Ecto neural progenitor cell (in vitro differentiated cells): ENCODE measurements at places on chromosomes 7 and 10.
A peak's percentile ranks its signal among the peaks of the same experiment; 100 is the strongest.

GRCh38 chr7:19390795-19391194, 245.6 kb upstream of the FERD3L start:
- no peak for DNase-seq

GRCh38 chr10:48739170-48739569, 54.5 kb downstream of the WDFY4 start:
- DNase-seq, result no peak

GRCh38 chr10:116931806-116932205, 73.2 kb downstream of the SHTN1 start:
- no peak for DNase-seq

DNA sequence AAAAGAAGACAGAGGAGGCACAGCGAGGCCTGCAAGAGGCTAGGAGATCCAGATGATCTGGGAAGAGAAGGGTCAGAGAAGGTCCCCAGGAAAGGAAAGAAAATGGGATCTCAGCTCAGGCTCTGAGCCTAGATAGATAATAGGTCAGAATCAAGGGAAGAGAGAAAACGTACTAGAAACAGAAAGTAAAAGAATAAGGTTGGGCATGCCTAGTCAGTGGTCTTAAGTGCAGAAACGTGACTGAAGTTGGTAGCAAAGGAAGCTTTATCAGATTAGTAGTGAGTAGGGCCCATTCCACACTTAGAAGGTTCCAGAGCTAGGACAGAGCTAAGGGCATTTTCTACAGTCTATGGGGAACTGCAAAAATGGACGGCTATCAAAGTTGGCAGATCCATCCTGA, 84.8 kb upstream of the ASAH2 start:
- no peak for DNase-seq

DNA sequence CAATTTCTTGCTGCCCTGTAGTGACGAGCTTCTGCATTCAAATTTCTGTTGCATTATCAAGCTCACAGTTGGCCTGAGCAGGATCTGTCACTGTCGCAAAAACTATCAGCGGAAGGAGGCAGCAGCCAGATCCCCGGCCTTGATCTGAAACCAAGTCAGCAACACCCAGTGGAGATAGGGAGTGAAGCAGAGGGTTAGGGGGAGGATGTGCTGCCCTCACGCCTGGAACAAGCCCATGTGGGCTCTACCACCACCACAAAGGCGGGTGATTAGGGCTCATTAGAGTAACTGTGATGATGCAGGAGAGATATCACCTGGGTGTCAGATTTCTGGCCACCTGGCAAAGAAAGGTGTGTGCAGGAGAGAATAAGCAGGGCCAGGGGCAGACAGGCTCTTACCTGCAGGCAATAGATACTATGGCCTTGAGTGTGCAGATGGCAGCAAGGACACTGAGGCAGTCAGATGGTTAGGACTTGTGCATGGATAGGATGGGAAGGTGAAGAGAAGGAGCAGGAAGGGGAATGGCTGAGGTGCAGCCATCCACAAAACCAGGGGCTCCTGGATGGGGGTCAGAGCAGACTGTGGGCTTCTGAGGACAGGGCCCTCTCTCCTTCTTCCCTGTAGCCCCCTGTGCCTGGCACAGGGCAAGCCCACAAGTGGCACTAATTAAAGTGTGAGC, 417.3 kb downstream of the RPS24 start:
- no peak for DNase-seq

DNA sequence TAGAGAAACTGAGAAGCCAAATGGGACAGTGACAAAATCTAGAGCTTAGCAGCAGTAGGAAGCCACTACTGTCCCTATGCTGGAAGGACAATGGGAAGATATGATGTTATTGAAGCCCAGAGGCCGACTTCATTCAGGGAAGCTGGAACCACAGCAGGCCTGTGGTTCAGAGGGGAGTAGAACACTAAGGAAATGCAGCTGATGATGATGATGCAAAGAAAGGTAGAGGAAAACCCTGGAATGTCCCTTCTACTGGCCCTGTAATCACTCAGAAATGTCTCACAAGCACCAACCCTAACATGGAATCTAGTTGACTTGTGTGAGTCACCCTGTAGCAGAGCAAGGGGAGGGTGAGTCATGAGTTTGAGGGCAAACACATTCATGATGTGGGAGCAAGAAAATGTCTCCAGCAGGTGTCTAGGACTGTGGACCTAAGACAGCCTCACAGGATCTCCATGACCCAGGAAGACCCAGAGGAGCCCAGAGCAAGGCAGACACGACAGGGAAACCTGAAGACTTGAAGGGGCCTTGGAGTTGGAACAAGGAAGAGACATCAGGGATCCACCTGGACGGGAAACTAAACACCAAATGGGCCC, 37.0 kb upstream of the LRRC17 start:
- no peak for DNase-seq

DNA sequence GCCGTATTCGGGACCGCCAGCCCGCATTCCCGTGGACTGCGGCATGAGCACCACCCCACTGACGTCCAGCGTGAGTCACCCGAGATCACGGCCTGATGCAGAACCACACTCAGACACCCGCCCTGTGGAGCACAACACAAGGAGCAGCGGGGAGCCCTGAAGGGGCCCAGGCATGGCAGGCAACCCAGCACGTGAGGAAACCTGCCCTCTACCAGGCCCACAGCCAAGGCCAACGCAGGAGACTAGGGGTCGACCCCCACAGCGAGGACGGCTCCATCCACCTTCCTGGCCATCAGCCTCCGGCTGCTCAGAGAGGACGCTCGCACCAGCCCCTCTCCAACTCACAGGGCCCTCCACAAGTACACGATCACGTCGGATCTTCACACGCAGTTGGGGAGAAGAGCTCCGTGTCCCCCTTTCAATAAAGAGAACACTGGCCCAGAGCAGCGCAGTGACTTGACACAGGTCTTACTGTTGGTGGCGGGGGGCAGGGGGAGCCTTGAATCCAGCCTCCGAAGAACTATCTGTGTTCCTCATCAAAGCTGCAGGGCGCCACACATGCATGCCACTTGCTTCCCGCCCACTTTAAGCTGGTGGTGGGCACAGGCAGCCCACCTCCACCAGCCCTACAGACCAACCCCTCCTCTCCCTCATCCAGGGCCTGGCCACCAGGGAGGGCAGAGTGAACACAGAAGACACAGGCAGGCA, 22.0 kb downstream of the MAD1L1 start:
- DNase-seq, result no peak

DNA sequence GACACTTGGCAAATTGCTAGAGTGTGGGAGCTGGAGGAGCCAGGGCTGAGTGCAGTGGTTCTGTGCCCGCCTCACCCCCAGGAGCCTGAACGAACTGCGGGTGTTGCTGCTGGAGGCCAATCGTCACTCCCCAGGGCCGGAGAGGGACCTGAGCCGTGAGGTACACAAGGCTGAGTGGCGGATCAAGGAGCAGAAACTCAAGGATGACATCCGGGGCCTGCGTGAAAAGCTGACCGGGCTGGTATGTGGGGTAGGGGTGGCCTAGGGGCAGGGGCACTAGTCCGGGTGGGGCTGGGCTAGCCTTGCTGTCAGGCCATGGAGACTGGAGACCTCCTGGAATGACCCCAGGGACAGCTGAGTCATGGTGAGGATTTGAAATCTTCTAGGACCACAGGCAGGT, 56.7 kb upstream of the GTF2IRD1 start:
- DNase-seq, result no peak

DNA sequence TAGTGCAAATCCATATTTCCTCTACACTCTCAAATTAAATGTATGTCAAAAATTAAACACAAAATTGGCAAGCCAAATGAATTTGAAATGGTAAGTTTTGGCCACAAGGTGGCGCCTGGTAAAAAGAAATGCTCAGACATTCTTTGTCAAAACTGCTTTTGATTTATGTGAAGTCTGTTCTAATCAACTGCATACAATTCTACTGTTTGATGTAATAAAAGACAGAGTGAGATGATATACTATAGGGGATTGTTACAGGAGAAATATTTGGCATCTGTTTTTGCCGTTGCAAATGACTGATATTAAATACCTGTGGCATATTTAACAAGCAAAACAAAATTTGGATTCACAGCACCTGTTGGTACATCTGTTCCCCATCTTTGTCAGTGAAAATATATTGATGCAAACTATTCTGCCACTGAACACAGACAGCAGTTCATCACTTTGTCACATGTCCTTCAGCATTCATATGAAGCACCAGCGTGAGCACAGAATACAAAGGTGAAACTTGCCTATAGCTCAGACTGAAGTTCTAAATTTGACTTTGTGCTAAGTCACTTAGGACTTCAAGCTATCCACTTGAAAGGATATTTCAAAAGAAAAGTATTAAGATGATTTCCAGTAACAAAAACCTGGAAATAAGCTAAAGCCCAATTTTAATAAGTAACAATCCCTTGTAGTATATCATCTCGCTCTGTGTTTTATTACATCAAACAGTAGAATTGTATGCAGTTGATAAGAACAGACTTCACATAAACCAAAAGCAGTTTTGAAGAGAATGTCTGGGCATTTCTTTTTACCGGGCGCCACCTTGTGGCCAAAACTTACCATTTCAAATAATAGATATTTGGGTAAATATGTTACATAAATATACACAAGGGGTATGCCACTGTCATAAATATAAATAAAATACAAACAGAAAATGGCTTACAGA, 10.2 kb upstream of the CH25H start:
- no peak for DNase-seq

DNA sequence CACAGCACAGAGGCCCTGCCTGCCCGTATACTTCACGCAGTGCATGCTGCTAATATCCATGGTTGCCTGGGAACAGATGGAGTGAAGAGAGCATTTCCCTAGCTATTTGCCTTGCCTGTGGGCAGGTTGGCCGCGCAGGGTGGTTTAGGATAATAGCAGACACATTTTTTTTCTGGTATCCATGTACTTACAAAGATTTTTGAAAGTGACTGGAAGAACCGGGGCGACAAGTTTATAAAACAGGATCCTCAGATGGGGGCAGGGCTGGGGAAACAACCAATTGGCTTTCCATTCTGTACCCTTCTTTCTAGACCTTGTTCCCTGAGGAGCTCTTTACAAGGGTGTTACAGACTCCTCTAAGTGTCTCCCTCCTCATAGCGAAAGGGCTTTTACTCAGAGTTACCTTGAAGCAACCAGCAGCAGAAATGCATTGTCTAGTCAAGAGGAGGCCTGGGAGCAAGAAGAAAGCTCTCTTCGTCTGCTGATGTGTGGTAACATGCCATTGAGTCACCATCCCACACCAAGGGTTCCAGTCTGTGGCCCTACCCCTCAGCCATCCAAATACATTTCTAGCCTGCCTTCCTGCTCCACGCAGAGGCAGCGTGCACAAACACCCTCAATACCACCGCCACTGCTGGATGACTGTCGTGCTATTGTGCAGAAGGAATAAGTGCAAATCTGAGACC, 31.5 kb downstream of the MTURN start:
- DNase-seq, result no peak

DNA sequence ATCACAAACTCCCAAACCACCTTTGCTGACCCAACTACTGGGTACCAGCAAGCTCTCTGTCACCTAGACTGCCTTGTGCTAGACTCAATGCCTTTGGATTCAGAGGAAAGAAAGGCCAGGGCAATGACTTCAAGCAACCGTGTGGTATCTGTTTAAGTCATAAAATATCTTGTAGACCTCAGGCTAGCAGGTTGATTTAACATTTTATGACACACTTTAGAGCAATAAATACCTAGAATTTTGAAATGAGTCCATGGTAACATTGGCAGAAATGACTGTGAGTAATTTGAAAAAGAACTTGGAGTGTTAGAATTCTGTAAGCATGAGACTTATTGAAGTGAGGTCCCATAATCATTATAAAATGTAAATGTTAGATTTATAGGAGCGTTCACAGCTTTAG, 87.2 kb downstream of the TWIST1 start:
- no peak for DNase-seq

- no peak for DNase-seq
Observed at GRCh38 chr10:3512263-3512662, 272.7 kb downstream of the KLF6 start.

DNA sequence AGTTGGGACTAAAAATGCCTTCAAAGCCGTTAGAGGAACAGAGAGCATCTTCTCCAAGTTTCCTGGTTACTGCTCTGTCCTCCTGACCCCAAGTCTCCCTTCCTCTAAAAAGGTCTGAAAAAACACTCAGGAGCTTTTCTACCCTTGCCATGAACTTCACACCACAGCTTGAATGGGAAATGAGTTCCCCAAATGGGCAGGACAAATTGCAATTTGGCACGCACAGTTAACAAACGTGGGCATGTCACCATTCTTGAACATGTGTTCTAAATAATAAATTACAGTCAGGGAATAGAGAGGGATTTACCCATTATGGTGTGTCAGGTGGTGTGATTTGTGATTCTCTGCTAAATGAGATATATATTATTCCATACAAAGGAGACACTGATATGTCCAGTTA, 91.2 kb upstream of the WNT16 start:
- DNase-seq, result no peak

- DNase-seq, result peak; percentile 69
Observed at GRCh38 chr10:45249978-45250693, 65.3 kb downstream of the OR13A1 start.

DNA sequence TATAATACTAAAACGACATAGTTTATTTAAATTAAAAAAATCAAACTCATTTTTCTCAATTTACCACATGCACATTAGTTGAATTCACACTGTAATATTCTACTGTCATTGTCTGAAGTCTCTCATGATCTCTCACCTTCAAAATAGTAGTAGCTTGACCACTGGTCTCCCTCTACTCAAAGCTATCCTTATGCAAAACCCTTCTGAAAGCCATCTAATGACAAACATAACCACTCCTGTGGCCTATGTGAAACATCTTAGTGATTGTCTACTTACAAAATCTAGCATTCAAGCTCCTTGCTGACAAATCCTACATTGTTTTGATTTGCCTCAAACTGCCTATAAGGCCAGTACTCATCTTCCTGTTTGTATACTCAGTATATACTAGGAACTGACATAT, 606.0 kb upstream of the GHITM start:
- no peak for DNase-seq

DNA sequence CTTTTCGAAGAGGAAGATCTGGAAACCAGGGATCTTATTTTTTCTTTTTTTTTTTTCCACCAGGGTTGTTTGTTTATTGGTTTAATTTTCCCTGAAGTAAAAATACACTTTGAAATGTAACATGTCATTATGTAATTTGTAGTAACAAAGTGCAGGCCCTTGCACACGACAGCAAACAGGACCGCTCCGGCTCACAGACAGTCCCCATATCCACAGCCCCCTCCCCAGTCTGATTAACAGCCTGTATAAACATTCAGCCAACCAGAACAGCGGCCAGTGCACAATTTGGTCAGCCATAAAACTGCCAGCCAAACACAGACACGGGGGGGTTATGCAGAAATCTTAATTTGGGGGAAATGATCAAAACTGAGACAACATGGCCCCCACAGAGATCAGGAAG, 431.6 kb upstream of the NPVF start:
- DNase-seq, result no peak

GRCh38 chr7:88490874-88491273, 184.2 kb upstream of the STEAP4 start:
- no peak for DNase-seq
